ENCODE measurements at places on chromosomes 3 and 15.

DNA sequence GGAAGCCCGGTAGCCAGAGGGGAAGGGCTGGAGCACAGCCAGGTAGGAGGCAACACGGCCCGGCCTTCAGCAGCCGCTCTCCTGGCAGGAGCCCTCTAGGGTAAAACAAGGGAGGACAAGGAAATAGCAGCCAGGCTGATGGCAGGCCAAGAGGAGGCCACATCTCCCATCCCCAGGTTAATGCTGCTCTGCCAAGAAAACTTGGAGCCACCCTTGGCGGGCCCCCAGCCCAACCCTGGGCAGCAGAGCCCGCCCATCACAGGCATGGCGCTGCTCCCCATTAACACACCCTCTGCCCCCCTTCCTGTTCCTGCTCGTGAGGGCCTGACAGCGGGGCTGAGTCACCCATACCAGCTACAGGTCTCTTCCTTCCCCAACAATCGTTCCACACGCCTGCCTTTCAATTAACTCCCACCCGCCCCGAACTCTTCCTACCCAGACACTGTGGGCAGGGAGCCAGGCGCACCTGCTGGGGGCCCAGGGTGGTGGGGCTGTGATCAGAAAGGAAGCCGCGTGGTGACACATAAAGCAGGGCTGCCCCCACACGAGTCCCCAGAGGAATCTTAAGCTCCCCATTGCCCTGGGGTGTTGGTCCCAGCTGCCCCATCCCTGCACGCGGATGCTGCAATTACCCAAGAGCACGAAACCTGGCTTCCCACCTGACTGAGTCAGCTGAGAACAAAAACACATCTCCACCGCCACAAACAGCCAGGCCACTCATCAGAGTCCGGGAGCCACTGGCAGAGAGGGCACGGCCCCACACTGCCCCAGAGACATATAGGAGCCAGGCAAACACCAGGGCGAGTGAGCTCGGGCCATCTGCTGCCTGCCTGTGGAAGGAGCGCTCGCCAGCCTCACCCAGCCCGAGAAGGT lies at the start of gene C15orf62:
Gene C15orf62 (plus strand): TSS at position 707 of the 873 bp plus-strand sequence. CDS start 516 bp downstream, outside the sequence.
- no peak within 1 kb of the TSS for H3K4me3 ChIP-seq
- peak; percentile 64 for DNase-seq
- peaks cover 9% of the 10 kb centered on the region for H3K36me3 ChIP-seq
- H3K27ac ChIP-seq = peak within 1 kb of the TSS; percentile 69
- H3K4me1 ChIP-seq = peaks cover 10% of the 10 kb centered on the region

DNA sequence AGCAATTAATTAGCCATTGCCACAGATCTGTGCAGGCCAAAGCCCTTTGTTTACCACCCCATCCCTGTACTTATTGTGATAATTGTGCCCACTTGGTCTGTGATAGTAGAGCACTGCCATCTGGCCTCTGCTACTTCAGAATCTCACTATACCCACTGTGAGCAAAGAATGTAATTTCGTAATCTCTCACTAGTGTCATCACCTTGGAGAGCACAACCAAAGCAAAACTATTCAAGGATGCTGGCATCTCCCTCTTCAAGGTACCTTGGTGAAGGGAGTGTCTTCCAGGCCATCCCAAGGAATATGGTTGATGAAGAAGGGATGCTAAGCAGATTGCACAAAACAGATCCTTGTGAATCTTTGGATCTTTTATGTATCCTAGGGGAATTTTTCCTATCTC lies 34.7 kb upstream of the NOX5 start:
- no peaks in the 10 kb centered on the region for H3K36me3 ChIP-seq
- H3K27ac ChIP-seq = no peak overlapping the region
- no peak overlapping the region for H3K4me3 ChIP-seq
- no peak for DNase-seq
- H3K4me1 ChIP-seq = peaks cover 10% of the 10 kb centered on the region

DNA sequence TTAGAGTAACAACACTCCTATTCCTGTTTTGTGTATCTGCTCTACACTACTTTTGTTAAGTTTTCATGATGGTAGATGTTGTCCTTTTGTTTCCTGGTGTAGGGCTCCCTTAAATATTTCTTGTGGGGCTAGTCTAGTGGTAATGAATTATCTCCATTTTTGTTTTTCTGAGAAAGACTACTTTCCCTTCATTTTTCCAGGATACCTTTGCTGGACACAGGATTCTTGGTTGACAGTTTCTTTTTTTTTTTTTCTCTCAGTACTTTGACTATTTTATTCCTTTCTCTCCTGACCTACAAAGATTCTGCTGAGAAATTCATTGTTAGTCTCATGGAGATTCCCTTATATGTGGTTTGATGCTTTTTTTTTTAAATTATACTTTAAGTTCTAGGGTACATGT lies 37.9 kb downstream of the FAIM start:
- no peak overlapping the region for H3K4me3 ChIP-seq
- DNase-seq = no peak
- H3K27me3 ChIP-seq = no peaks in the 10 kb centered on the region
- peaks cover 23% of the 10 kb centered on the region for H3K36me3 ChIP-seq

- no peak overlapping the region for H3K27ac ChIP-seq
- no peaks in the 10 kb centered on the region for H3K36me3 ChIP-seq
- H3K4me3 ChIP-seq = no peak overlapping the region
- DNase-seq = no peak
- no peaks in the 10 kb centered on the region for H3K27me3 ChIP-seq
Observed at GRCh38 chr3:117476572-117476971, 767.0 kb downstream of the TUSC7 start.
